A549 treated with Hydrocortisone at 1 μM for 4 hours (cell line): ENCODE measurements at places on chromosomes 1 and 21. TPM values are rescaled to one million over a fixed set of nuclear protein-coding genes. Genes with fewer than 3 reads are reported as not detected.

ANKRD65 gene
- total RNA-seq, result 0.06 to 0.14 TPM (median 0.14 TPM) in 3 of 5 replicates, not detected in the others

C1orf210 gene
- total RNA-seq, result not detected in 5 replicates

GOLT1A gene
- total RNA-seq, result 3.2 to 6.6 TPM (median 4.6 TPM) in 5 replicates

HLX gene
- 3.3 to 5.6 TPM (median 3.6 TPM) in 5 replicates for total RNA-seq

CD53 gene
- 0.07 TPM in 1 of 5 replicates, not detected in the others for total RNA-seq

GJC2 gene
- 0.29 to 0.51 TPM (median 0.39 TPM) in 5 replicates for total RNA-seq

NR0B2 gene
- total RNA-seq, result 0.09 to 0.14 TPM in 2 of 5 replicates, not detected in the others

LRRC39 gene
- 0.06 to 0.13 TPM (median 0.08 TPM) in 5 replicates for total RNA-seq
